ENCODE measurements at places on chromosomes 3 and 15. TPM values are rescaled to one million over a fixed set of nuclear protein-coding genes. Genes with fewer than 3 reads are reported as not detected.

GRCh38 chr15:42994546-42994945 lies 74.0 kb upstream of the TTBK2 start:
- H3K27me3 ChIP-seq = no peaks in the 10 kb centered on the region
- no peak for DNase-seq
- H3K27ac ChIP-seq = no peak overlapping the region
- H3K4me1 ChIP-seq = no peaks in the 10 kb centered on the region
- peaks cover 36% of the 10 kb centered on the region for H3K36me3 ChIP-seq
- H3K4me3 ChIP-seq = no peak overlapping the region

- peak; percentile 19 for DNase-seq
- no peaks in the 10 kb centered on the region for H3K27me3 ChIP-seq
- H3K27ac ChIP-seq = no peak overlapping the region
- H3K36me3 ChIP-seq = peaks cover 15% of the 10 kb centered on the region
- no peak overlapping the region for H3K4me3 ChIP-seq
- peaks cover 6% of the 10 kb centered on the region for H3K4me1 ChIP-seq
Observed at GRCh38 chr3:141425523-141426233, 57.4 kb downstream of the ZBTB38 start.

GRCh38 chr3:47581422-47581821 lies 2.8 kb upstream of the CSPG5 start:
- peaks cover 13% of the 10 kb centered on the region for H3K4me1 ChIP-seq
- H3K27me3 ChIP-seq = peaks cover 21% of the 10 kb centered on the region
- peaks cover 10% of the 10 kb centered on the region for H3K36me3 ChIP-seq
- no peak overlapping the region for H3K4me3 ChIP-seq
- DNase-seq = no peak
- no peak overlapping the region for H3K27ac ChIP-seq

DNA sequence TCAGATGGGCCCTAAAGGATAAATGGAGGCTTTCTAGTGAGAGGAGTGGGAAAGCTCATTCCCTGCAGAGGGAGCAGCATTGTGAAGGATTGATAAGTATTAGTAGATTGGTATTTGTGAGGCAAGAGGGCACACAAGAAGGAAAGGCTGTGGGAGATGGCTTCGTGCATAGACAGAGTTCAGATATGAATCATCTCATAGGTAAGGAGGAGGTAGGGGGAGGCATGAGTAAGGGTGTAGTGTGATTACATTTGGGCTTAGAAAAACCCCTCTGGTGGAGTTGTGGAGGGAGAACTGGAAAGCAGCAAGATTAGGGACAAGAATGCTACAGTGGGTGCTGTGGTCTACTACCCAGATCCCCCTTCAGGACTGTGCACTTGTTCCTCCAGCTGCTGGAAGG lies 29.6 kb downstream of the ONECUT1 start:
- no peak for DNase-seq
- H3K27me3 ChIP-seq = no peaks in the 10 kb centered on the region
- H3K4me1 ChIP-seq = no peaks in the 10 kb centered on the region
- H3K27ac ChIP-seq = no peak overlapping the region
- no peak overlapping the region for H3K4me3 ChIP-seq
- no peaks in the 10 kb centered on the region for H3K36me3 ChIP-seq

DNA sequence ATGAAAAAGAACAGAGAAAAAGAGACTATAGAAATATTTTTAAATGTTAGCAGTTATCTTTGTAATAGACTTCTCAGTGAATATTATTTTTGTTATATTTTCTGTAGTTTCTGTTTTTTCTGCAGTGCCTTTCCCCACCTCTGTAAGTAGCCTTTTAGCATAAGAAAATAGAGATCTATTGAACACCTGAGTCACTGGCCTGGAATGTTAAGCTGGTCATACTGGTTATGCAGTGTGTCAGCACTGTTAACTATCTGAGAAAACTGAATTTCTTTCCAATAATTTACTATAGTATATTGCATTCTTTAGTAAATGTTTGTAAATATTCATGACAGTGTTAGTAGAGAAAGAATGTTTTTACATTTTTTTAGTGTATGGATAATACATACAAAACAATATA lies 79.8 kb downstream of the NECTIN3 start:
- H3K4me1 ChIP-seq = no peaks in the 10 kb centered on the region
- no peaks in the 10 kb centered on the region for H3K27me3 ChIP-seq
- no peak overlapping the region for H3K27ac ChIP-seq

The BFSP2 gene
- total RNA-seq = not detected

The ZNF501 gene
- 1.7 TPM for total RNA-seq

The DNAJB8 gene
- not detected for total RNA-seq
